Activated T-cell treated with anti-CD3 and anti-CD28 coated beads for 4 hours (primary cell): ENCODE measurements at places on chromosomes 13 and 19.

- DNase-seq: no peak
Observed at GRCh38 chr13:49113526-49114286, 106.4 kb upstream of the MLNR start.

DNA sequence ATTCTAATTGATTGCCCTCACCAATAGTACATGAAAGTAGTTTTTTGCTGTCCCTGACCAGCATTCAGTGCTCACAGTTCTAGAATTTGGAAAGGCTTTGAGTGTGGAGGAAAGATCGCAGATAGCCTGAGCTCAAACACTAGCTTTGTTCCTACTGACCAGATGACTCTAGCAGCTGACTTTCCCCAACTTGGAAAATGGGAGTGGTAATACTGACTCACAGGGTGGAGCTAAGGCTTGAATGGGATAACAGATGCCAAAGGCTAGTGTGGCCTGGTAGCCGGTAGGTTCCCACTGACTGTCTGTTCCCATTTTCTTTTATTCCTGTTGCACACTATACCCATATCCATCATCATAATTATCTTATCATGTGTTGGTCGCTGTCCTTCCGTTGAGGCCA lies 3.7 kb downstream of the ZSCAN22 start:
- no peak for DNase-seq

DNA sequence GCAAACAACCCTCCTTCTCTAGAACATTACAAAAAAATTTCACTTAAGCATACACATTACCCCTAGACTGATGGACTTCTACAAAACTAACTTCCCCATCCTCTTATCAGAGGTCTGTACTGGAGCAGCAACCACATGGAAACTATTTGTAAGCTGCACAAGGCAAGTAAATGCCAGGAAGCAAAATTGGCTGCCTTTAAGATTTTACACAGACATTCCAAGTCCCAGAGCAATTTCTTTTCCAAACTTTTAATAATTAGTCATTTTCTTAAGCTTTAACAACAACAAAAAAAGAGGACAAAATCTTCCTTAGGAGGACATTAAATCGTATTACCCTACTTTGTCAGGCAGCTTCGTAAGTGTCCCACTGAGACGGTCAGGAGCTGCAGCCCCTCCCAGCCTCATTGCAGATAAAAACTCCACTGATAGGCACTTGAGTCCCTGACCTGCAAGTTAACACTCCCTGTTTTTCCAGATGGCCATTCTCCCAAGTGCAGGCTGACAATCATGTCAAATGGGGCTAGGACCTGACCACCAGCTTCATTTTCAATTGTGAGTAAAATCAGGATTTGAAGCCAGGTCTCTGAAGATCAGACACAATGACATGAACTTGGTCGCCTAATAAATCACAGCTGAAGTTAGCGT lies 680.1 kb downstream of the DIAPH3 start:
- DNase-seq: no peak

GRCh38 chr13:51772105-51772455 lies 31.9 kb downstream of the DHRS12 start:
- no peak for DNase-seq

DNA sequence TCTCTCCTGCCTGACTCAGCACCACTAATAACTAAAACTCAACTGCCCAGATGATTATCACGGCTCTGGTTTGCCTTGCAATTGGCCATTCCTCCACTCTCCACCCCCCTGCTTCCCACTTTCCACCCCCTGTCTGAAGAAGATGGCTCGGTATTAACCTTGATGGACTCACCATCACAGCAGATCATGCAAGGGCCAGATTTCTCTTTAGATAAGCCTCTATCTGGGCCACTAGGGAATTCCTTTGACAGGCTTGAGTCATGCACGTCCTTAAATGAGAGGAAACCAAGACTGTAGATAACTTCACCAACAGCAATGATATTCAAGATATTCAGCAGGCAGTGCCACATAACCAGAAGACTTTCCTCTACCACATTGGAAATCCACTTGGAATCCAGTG lies 131.1 kb upstream of the NBEA start:
- no peak for DNase-seq

GRCh38 chr13:40452038-40452666 lies 214.3 kb downstream of the FOXO1 start:
- DNase-seq: no peak

DNA sequence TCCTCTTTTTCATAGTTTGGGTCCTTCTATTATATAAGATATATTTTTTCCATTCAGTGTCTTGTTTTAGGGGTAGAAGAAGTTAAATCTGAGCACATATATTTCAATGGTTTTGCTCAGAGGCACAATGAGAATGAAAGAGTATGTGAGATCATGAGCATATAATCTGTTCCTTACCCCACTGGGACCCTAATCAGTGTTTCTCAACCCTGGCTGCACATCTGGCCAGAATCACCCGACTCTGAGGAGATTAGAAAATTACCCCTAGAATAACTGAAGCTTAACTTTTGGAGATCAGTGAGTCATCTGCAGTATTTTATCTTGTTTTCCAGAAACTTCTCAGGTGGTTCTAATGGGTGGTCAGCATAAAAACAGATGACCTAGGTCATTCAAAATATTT lies 782 bp downstream of the CYSLTR2 start:
- DNase-seq: no peak

- DNase-seq: no peak
Observed at GRCh38 chr19:3515891-3516422, 9.8 kb downstream of the FZR1 start.

- no peak for DNase-seq
Observed at GRCh38 chr13:91280801-91281200, 66.7 kb upstream of the MIR17HG start.

- no peak for DNase-seq
Observed at GRCh38 chr19:33628921-33629825, 7.4 kb downstream of the CHST8 start.

GRCh38 chr13:92251671-92252210 lies 853.3 kb downstream of the GPC5 start:
- no peak for DNase-seq

DNA sequence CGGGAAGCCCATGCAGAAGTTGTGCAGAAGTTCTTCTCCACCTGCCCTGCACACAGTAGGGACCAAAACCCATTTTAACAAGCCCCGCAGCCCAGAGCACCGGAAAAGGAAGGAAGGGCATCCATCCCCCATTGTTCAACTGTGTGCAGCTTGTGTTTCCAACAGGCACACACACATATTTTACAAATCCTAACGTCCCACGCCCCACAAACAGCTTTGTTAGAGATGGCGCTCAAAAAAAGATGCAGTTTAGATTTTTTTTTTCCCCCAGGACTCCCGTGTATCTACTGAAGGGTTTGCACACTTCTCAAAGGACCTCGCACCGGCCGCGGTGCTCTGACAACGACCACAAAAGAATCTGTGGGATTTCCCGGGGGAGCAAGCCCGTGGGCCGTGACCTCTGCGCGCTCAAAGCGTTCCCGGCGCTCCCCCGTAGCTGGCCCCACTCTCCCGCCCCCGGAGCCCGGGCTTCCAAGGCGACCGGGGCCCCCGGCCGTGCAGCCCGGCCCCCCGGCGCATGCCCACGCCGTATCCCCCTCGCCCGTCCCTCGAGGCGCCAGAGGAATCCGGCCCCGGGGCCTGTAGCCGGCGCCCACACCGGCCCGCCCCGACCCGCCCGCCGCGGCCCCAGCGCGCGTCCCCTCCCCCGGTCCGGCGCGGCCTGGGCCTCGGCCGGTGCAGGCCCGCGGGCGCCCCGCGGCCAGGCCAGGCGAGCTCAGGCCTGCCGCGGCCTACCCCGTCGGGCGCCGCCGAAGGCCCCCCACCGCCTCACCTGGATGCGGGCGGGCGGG lies 523 bp downstream of the ELAVL1 start:
- DNase-seq: no peak

DNA sequence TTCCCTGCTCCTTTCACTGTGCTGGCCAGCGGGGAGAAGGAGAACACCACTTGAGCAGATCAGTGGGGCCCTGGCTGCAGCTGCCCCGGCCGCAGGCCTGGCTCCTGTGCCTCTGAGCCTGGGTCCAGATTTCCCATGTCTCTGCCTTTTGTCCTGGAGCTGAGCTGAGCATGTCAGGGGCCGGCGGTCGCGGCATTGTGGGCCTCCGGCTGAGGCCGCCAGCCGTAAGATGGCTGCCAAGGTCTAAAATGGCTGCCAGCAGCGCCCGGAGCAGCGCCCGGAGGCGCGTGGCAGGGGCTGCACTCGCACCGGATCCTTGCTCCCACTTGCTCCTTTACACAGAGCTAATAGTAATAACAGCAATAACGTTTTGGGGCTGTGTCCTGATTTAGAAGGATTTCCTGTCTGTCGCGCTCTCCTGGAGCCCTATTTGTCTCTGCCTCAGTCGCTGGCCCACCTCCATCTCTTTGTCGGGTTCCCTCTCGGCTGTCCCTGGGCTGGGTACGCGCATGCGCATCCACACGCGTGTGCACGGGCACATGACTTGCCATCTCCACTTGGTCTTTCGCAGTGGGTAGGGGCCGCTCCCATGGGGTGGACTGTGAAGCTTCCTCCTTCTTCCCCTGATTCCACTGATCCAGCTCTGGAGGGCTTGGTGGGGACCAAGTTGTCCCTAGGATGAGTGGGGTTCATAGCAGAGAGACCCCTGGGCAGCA lies 32.1 kb downstream of the LYL1 start:
- no peak for DNase-seq

- no peak for DNase-seq
Observed at GRCh38 chr19:6406401-6406800, 13.4 kb upstream of the GTF2F1 start.

DNA sequence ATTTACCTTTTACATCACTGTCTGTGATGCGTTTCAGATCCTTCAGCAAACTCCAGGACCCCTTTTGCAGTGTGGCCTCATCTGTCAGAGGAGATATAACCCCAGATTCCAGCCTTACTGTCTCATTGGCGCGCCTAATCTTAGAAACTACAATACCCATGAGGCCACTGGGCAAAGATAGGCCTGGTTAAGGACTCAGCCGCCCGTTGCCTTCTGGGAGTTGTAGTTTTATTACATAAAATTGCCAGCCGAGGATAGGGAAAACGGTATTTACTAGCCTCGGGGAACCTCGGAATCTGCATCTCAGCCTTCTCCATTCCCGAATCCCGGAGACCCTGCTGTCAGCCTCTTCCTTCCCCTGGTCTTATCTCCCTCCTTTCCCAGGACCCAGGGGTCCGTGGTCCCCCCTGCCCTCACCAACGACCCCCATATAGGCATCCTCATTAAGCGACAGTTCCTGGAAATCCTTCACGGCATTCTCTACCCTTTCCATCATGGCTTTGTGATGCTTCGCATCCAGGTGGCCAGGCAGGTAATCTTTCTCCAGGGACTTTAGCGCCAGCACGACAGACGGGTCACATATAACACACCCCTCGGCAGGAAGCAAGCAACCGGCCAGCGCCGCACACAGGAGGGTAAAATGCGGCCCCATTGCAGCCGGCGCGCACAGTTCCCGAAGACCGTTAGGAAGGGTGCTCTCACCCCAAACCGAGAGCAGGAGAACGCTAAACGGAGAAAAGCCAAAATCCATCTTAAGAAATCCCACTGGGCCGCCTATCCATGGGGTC lies 1.3 kb downstream of the IZUMO1 start:
- peak; percentile 25 for DNase-seq

DNA sequence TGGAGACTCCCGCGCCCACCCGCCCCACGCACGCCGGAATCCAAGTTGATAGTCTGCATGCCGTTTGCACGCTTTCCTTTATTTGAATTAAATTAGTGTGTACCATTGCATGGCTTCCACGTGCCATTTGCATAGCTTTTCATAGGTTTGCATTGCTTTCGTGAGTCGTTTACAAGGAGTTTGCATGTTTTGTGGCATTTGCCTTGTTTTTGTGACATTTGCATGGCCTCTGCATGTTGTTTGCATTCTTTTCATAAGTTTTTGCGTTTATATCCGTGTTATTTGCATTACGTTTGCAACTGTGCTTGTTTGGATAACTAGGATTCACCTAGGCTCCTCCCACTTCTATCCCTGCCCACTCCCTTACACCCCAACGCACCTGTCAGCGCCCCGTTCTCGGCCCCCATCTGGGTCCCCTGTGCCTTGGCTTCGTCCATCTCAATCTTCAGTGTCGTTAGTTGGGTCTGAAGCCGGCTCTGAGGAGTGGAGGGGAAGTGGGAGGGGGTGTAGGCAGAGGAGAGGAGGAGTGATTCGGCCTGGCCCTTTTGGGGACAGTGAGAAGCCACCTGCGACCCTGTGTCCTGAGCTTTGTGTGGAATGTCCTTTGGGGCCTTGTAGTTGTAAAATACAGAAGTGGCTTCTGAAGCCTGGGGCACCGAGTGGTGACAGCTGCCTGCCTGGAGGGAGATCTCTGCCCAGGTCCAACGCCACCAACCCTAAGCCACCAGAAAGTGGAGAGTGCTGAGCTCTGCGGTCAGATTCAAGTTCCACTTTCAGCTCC lies 2.4 kb downstream of the CCDC194 start:
- DNase-seq: no peak

DNA sequence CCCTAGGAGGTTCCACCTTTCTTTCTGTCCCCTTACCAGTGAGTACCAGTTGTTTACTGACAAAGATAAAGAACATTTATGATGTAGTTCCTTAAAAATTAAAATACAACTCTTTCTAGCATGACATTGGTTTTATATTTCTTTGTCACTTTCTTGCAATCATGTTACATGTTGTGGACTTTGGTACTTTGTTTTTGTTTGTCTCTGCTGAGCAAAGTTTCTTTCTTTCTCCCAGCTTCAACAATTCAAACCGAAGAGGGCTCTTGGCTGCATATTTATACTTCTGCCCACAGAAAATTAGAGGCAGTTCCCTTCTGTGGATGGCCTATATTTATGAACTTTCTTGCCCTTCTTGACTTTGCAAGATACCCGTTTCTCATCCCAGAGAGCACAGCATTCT lies 201.2 kb downstream of the MTUS2 start:
- DNase-seq: no peak

DNA sequence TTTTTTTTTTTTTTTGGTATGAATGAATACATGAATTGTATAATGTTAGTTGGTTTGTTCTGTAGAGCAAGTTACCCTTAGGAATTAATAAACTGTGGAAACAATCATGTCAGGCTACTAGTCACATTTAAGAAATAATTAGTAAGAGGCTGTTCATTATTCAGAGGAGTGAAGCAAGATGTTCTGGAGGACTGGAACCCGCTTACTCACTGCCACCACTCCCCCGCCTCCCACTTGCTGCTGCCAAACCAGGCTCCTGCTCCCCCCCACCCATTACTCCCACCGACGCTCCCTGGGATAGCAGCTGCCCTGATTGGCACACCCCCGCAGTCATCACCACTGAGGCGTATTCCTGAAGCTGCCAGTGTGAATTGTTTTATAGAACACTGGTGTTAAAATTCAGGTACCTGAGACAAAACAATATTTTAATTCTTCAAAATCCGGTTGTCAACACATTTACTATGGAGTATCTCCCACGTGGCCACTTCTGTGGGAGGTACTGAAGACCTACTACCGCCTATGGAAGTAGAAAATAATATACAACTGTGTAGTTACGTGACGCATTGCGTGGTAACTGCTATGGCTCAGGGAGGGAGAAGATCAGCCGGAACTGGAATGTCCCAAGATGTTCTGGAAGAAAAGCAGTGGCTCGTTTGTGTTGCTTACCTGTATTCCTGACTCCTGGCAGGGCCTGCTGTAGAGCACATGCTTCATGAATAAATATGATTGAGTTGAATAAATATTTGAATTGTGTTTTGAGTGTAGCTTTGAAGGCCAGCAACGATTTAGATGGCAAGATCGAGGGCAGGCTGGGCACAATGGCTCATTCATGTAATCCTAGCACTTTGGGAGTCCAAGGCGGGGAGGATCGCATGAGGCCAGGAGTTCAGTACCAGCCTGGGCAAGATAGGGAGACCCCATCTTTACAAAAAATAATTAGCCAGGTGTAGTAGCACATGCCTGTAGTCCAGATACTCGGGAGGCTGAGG lies 1.7 kb downstream of the DPY19L3 start:
- DNase-seq: no peak
